Mammary microvascular endothelial cell (primary cell): ENCODE measurements at places on chromosomes 12 and 14. TPM values are rescaled to one million over a fixed set of nuclear protein-coding genes. Genes with fewer than 3 reads are reported as not detected.

CD163 gene
- total RNA-seq: not detected in 2 replicates

FGF6 gene
- total RNA-seq: not detected in 2 replicates

KRT82 gene
- not detected in 2 replicates for total RNA-seq

IRAK3 gene
- 5.1 and 5.4 TPM in 2 replicates for total RNA-seq

KRT75 gene
- total RNA-seq: not detected in 2 replicates

CORO1C gene
- total RNA-seq: 175 and 179 TPM in 2 replicates
